ENCODE measurements at places on chromosomes 3 and 15.

GRCh38 chr3:172530566-172530965 lies 7.3 kb upstream of the TNFSF10 start:
- DNase-seq: no peak

DNA sequence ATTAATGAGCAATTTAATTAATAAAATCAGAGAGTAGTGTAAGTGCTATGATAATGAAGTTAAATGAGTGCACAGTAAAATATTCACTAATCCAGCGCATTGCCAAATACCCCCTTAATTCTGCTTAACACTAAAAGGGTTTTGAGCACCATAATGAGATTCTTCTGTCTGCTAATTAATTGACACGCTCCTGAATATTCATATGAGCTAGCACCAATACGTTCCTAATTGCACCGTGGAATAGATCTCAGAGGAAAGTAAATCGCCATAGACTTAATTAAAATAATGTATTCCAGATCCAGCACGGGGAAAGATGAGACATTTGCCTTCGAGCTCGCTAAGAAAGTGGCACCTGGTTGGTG lies 9.6 kb upstream of the FOXB1 start:
- DNase-seq: no peak

- no peak for DNase-seq
Measured at GRCh38 chr3:157582637-157582973, 79.4 kb upstream of the VEPH1 start.

GRCh38 chr3:135217730-135218129 lies 422.7 kb downstream of the EPHB1 start:
- no peak for DNase-seq

DNA sequence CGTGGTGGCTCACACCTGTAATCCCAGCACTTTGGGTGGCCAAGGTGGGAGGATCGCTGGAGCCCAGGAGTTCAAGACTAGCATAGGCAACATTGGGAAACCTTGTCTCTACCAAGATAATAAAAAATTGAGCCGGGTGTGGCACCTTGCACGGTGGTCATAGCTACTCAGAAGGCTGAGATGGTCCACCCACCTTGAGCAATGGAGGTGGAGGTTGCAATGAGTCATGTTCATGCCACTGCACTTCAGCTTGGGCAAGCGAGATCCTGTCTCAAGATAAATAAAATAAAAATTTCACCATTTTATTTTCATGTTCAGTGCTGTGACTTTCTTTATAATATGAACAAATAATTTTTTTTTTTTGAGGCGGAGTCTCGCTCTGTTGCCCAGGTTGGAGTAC lies 12.5 kb downstream of the MAPK6 start:
- DNase-seq: no peak

DNA sequence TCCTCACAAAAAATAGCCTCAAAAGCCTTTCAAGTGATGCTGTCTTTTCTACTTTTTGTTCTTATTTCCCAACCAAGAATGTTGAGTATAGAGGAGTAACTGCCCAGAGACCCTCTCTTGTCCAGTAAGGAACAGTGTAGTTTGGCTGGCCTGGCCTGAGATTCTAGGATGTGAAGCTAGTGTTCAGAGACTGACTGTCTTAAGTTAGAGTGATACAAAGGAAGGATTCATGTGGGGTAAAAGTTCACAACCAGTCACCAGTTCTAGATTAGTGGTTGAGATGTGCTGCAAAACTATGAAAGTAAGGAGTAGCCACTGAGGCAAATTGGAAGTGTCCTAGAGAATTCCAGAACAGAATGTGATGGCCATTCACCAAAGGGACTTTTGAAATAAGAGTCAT lies 49.1 kb downstream of the RSRC1 start:
- no peak for DNase-seq

DNA sequence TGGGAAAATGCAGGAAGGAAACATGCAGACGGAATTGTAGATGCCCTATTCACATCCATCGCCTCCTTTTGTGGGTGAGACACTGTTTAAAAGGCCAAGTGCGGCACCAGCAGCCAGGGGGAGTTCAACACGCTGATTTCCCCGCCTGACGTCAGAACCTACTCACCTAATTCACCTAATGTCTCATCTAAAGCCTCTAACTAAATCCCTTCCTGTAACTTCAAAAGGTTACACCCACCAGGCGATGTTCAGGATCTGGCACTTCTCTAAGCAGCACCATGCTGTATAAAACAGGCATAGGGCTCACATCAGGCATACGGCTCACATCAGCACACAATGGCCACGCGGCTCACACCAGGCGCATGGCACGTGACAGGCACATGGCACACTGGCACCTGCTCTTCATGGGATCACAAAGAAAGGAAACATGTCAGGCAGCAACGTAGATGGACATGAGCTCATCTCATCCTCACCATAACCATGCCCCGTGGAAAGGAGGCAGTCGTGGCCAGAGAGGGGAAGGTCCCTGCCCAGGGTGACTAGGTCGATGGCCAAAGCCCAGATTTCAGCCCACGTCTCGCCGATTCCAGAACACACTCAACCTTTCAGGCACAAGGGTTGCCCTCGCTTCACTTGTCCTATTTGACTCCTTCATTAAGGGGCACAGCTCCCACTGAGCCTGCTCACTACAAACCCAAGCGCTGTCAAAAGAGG lies 21.7 kb downstream of the XXYLT1 start:
- DNase-seq: no peak

- no peak for DNase-seq
Measured at GRCh38 chr15:81534124-81534523, 160.1 kb upstream of the TMC3 start.

- no peak for DNase-seq
Measured at GRCh38 chr3:69941037-69941436, 58.5 kb upstream of the SAMMSON start.

DNA sequence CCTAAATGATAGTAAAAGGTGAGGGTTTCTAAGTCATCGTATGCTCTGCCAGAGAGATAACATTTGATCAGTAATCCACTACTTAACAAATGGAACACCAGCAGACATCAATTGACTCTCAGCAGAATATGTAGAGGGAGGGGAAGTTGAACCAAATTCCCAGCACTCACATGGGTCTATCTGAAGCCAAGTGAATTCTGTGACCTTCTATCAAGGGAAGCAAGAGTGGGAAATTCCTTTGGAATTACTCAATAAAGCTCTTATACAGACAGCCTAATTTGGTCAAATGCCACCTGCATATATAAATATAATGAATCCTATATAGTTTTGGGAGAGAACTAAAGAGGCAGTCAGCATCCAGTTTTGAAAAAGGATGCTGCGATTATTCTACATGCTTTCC lies 15.8 kb upstream of the KCNMB2 start:
- DNase-seq: no peak

- no peak for DNase-seq
Measured at GRCh38 chr3:11668243-11669235, 24.8 kb upstream of the VGLL4 start.

- no peak for DNase-seq
Measured at GRCh38 chr3:152405915-152406802, 137.4 kb downstream of the MBNL1 start.

DNA sequence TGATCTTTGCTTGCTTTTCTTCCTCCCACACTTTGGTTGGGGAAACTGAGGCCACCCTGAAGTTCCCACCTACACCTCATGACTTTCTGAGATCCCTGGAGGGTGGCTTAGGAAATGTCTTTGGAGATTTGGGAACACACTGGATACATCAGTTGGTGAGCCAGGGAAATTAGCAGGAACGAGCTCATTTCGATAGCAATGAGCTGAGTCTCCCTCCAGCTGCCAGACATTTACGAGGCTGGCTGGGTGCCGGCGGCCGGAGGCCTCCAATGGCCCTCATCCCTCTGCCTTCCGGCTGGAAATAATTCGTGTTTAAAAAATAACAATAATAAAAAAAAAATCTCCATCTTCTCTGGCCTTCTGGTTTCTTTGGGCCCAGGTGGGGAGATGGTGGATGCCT lies 38.8 kb downstream of the SMAD6 start:
- DNase-seq: peak; percentile 90

- no peak for DNase-seq
Measured at GRCh38 chr15:80060356-80061006, 1.0 kb downstream of the ZFAND6 start.

GRCh38 chr15:78065284-78065872 lies 12.1 kb downstream of the TBC1D2B start:
- no peak for DNase-seq

DNA sequence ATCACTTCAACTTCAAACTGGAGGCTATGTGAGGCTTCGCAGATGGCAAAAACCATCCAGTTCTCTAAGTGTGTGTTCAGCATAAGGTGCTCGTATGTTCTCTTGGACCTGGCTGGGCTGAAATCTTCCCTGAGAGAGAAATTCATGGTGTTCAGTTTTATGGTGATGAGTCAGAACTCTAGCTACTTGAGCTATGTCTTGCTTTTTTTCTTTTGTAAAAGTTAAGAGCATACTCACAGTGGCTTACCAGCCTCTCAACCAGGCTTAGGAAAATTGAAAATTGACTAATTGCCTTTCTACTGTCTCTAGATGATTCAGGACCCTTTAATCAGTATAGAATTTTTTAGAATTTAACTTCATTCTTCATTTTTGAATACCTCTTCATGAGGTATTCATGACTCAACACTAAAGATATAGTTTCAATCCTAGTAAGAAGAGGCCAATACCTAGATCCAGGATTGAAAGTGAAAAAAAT lies 617.5 kb downstream of the TBL1XR1 start:
- no peak for DNase-seq

- DNase-seq: peak; percentile 10
Measured at GRCh38 chr15:33872416-33873106, 95.7 kb upstream of the CHRM5 start.

DNA sequence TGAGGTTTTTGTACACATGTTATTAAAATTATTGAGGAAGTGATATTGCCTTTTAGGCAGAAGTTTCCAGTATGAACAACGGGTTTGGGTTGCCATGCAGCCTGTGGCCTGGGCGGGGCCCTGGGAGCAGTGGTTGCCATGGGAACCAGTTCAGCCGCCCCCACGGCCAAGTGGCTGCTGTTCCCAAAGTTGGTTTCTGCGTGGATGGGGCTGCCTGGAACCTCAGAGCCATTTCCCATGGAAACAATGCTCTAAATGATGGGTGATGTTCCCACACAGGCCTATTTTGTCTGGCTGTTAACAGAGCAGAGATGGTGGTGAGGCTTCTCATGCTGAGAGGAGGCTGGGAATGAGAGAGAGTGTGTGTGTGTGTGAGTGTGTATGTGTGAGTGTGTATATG lies 19.5 kb downstream of the MRAS start:
- DNase-seq: no peak

- DNase-seq: no peak
Measured at GRCh38 chr3:38454178-38454883, 641 bp downstream of the ACVR2B start.

- DNase-seq: no peak
Measured at GRCh38 chr3:100072326-100073048, 41.8 kb downstream of the FILIP1L start.

GRCh38 chr15:51083641-51084166 lies 11.0 kb downstream of the TNFAIP8L3 start:
- peak; percentile 34 for DNase-seq

DNA sequence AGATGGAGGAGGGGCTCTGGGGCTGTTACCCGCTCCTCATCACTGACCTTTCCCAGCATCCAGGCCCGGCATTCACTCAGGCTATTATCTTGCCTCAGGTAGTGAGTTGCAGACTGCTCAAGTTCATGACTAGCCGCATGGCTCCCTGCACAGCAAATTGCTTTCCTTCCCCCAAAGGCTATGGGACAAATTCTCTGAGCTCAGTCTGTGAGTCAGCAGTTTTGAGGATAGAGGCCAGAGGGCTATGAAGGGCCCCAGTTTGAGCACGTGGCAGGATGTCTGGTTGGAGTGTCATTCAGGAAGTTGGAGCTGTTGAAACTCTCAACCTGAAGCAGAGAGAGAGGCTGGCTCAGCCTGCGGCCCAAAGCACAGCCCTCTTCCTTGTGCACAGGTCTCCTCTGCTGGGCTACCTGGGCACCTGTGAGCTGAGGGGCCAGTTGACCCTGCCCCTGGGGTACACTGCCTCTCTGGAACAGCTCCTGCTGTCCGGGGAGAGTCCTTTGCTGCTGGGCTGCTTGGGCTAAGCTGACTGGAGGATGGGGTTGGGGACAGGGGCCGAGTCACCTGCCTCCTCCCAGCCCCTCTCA lies 7.9 kb downstream of the FAH start:
- DNase-seq: peak; percentile 94

DNA sequence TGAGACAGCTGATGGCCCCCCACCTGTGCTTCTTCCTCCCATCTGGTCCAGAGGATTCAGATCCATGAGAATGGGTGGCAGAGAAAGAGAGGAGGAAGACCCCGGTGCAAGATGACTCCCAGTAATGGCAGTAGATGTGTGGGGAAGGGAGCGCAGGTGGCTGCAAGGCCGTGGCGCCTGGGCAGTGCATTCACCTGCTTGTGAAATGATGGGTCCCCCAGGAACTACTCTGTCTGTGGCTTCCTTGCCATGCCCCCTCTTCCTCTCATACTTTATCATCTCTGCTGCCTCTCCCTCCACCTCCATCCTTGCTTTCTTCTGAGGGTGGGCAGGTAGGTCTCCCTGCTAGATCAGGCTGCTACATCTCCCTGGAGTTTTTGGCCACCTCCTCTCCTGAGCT lies 23.3 kb downstream of the ZNF710 start:
- no peak for DNase-seq

GRCh38 chr3:11389386-11390268 lies 117.4 kb downstream of the ATG7 start:
- no peak for DNase-seq

DNA sequence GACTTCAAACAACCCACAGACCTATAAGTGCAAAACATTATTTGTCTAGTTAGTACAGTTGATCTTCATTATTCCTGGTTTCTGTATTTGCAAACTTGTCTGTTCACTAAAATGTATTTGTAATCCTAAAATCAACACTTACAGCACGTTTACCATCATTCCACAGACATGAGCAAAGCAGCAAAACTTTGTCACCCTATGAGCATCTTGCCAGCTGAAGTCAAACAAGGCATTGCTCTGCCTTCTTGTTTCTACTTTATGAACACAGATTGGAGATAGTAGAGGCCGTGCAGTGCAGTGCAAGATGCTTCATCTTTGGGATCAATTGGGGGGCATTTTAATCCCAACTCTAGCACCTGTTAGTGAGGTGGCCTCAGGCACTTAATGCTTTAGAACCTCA lies 202.1 kb downstream of the NLGN1 start:
- DNase-seq: no peak

- no peak for DNase-seq
Measured at GRCh38 chr3:167738037-167738436, 2.5 kb downstream of the SERPINI1 start.

Measured in upper lobe of left lung (tissue), 6 donors.